ENCODE measurements at places on chromosomes 16 and 17.

GRCh38 chr16:9075299-9076071 is 16.0 kb upstream of the HAPSTR1 start:
- DNase-seq: no peak

DNA sequence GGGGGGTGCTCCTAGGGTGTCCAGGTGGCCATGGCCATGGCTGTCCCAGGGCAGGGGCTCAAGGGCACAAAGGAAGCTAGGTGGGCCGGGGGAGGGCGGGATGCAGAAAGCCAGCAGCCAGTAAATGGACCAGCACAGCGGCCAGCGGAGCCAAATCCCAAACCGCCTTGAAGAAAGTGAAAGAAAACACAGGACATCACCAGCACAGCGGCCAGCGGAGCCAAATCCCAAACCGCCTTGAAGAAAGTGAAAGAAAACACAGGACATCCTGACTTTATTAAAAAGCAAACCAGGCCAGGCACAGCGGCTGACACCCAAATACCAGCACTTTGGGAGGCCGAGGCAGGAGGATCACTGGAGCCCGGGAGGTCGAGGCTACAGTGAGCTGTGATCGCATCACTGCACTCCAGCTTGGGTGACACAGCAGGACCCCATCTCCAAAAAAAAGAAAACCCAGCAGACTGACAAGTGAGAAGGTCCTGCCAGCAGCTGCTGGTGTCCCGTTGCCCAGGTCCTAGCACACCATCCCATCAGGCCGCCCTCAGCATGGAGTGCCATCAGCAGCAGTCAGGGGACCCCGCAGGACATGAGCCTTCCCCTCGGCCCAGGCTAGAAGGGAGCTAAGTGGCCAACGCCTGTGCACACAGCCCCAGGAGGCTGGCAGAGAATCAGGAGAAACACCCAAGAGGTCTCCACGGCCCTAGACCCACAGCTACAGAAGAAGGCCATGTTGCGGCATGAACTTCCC is 17.0 kb downstream of the SLC38A10 start:
- DNase-seq: no peak

DNA sequence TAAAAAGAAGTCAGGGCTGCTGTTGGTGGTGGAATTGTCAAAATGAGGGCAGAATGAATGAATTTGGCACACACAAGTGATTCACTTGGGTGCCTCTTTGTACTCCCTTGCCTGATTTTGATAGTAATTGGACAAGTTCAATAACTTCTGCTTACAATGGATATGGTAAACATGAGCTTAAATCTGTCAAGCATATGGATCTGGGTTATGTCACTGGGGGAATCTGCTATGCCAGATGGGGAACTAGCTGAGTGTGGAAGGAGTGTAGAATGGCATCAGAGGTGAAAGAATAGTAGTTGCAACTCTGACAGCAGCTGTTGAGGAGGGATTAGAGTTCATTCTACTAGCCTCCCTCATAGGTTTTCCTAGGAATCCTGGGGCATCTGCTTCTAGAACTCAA is 724.2 kb upstream of the CDH8 start:
- no peak for DNase-seq

DNA sequence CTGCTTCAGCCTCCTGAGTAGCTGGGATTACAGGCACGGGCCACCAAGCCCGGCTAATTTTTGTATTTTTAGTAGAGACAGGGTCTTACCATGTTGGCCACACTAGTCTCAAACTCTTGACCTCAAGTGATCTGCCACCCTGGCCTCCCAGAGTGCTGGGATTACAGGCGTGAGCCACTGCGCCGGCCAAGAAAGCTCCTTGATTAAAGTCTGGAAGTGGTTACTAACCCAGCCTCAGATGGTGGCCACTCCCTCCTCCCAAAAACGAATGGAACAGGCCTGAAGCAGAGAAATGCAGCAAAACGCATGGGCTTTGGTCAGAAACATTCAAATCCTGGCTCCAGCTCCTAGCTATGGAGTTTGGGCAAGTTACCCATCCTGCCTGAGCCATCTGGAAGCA is 11.3 kb downstream of the FKBP10 start:
- no peak for DNase-seq

- no peak for DNase-seq
Measured at GRCh38 chr17:2057760-2058585, 3.1 kb downstream of the HIC1 start.

DNA sequence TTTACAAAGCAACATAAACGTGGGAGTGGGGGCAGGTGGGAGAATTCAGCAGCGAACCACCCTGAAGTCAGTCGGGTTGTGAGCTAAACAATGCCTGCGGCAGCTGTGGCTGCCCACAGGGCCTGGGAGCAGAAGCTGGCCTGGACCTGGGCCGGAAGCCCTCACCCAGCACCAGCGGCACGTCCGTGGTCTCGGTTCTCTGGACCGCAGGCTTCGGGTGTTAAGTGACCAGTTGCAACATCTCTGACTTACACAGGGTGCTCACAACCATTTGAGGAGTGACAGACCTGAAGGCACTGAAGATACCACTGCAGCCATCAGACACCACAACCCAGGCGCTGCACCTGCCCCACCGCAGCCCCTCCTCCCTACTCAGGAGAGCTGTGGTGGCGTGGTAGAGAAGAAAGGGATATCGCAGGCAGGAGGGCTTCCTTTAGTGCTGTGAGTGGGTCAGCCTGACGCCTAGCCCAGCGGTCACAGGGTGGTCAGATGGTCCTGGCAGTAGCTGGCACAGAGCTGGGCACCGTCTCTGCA is 33.8 kb downstream of the CBFA2T3 start:
- DNase-seq: no peak

- DNase-seq: no peak
Measured at GRCh38 chr17:36946726-36947091, 2.0 kb upstream of the AATF start.

DNA sequence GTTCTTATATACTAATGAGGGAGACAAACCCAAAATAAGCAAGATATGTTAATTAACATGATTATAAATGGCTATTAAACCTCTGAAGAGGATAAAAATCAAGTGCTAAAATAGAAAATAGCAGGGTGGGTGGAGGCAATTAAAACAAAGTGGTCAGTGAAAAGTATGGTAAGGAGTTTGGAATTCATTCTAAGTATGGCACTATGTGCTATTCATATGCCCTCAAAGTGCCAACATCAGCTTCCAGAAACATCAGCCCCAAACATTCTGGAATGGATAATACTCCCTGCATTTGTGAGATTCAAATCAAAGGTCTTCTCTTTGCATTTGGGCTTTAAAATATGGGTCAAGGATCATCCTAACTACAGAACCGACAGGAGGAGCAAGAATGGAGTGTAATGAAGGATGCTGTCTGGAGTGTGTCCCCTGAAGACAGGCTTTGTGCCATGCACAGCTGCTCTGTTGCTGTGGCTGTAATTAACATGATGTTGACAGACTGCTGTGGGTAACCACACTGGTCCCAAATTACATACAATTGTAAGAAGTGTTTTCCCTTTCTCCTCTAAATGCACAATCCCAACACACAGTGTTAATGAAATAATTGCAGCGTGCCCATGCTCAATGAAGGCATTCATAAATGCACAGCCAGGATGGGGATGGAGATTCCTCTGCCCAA is 93.1 kb downstream of the VAT1L start:
- DNase-seq: no peak

GRCh38 chr17:3335876-3336275 is 37.7 kb upstream of the OR3A1 start:
- DNase-seq: no peak

DNA sequence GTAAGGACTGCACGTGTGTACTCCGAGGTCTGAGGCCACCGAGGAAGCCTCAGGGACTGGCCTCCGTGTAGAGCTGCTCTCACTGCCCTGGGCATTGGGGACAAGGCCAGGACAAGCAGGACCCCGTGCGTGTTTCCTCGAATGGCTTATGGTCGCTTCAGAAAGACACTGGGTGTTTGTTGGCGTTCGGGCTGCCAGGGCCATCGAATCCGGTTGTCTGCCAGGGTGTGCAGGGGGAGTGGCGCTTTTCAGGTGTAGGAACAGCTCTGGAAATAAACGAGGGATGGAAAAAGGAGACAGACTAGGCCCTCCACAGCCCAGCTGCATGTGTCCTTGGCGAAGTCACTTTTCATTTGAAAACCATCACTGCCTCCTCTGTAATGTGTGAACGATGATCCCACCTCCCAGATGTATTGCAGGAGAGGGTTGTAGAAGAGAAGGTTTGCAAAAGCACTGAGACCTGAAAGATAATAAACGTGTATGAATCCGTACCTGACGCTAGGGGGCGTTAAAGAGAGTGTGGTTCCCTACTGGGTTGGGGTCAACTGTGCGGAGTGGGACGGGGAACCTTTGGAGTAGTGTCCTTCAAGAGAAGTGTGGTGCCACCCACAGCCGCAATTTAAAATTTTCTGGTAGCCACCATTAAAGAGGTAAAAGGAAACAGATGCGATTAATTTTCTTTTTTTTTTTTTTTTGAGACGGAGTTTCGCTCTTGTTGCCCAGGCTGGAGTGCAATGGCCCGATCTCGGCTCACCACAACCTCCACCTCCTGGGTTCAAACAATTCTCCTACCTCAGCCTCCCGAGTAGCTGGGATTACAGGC is 2.1 kb upstream of the ZSCAN10 start:
- DNase-seq: peak; percentile 50

Data from Caco-2 (cell line).